ENCODE measurements at places on chromosomes 7 and 10.

DNA sequence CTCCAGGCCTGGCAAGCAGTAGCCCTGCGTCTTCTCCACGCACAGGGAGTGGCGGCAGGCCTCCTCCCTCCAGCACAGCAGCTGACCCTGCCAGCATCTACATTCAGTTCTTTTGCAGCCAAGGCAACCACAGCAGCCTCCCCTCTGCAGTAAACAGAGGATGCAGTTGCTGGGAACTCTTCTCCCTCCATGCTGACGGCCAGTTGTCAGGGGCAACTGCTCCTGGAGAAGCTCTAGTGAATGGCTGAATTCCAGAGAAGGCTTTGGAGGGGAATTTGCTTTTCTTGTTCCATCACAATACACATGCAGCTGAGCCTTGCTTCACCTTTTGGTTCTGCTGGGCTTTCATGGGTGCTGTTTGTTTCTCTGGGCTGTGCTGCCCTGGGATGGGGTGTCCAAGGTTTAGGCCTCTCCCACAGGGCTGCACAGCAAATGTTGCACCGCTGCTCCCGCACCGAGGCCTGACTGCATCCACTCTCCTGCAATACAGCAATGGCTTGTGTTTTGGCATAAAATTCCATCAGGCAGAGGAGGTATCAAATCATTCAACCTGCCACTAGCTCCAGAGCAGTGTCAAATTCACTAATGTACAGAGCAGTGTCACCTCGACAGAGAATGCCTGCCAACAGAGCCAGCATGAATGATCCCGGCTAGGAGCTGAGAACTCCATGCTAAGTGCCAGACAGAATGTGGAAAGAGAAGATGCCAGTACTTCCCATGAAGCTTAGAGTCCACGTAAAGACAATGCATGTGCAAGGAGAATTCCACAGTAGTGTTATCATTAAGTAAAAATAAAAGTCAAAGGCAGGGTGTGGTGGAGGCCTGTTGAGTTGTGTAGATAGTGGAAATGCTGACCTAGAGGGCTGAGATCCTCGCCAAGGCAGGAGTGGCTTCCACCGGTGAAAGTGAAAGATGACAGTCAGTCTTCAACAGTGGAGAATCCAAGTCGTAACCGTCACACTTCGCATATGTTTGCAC, 399.6 kb downstream of the DPP6 start:
- DNase-seq = no peak

DNA sequence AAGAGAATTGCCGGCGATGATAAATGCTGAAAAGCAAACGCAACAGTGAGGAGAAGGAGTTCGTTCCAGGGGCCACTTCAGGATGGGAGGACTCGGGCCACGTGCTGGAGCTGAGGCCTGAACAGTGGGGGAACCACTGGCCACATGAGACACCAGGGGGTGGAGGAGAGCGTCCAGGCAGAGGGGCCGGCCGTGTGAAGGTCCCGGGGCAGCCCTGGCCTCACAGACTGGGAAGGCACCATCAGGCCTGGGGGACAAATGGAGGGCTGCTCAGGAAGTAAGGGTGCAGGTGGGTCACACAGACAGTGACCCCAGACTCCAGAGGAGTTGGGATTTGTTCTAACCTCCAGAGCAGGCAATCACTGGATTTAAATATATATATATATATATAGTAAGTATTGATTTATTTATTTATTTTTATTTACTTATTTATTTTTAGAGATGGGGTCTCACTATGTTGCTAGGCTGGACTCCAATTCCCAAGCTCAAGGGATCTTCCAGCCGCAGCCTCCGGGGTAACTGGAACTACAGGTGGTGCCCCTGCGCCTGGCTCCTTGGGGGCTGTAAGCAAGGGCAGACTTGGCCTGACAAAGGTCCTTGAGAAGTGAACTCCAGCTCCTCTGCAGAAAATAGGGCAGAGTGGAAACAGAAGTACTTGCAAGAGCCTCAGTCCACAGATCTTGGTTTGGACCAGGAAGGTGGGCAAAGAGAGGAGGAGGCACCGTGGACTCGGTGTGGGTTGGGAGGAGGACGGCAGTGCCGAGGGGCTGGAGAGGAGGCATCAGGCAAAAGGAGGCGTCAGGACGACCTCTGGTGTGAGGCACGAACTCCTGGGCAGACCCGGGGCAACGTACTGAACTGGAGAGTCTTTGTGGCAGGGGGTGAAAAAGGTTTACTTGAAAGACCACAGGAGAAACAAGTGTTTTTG, 57.3 kb downstream of the TCERG1L start:
- DNase-seq = no peak

DNA sequence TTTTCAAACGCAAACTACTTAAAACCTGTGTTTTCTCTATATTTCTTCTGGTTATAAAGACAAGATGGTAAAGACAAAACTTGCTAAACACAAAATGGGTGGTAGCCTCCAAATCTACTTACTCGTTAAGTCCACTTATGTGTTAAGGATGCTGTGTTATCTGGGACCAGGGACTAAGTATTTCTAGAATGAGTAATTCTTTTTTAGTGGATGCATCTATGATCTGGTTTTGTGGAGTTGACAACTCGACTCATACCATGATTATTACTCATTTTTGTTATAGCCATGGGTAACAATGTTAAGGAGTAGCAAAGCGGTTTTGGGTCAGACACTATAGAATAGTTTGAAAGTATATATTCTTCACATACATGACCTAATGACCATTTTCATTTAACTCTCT, 239.5 kb upstream of the FOXP2 start:
- no peak for DNase-seq

DNA sequence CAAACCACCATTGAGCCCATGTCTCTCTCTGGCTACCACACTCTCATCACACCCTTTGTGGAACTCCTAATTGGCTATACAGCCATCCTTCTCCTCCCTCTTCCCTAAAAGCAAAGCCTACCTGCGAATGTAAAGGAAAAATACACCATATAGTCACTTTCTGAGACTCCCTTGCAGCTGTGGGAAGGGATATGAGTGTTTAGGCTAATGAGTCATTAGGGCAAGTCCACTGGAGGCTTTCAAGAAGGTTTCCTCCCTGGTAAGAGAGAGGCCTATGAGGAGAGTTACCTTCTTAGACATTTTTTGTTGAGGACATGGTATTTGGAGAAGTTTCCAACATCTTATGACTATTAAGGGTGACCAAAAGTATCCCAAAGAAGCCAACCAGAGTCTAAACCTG, 4.1 kb upstream of the TMEM243 start:
- no peak for DNase-seq

DNA sequence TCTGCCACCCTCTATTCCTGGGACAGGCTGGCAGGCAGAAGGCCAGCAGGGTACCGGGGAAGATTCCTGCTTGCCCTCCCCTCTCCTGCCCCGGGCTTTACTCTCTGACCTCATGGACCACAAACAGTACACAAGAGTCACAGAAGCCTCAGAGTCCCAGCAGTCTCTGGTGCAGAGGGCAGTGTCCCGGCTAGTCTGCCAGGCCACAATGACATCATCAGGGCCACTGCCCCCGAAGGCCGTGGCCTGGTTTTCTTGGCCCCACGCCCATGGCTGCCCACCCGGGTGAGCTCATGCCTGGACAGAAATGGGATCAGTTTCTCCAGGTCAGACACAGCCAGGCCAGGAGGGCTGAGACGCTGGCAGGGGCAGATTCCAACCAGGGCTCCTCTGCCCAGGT, 91.9 kb downstream of the MYL10 start:
- no peak for DNase-seq

- DNase-seq = no peak
Observed at GRCh38 chr7:55018361-55019190, at the start of gene EGFR. TSS of gene EGFR (plus strand) at chr7:55019017. CDS start at chr7:55019278, 261 bp downstream.

DNA sequence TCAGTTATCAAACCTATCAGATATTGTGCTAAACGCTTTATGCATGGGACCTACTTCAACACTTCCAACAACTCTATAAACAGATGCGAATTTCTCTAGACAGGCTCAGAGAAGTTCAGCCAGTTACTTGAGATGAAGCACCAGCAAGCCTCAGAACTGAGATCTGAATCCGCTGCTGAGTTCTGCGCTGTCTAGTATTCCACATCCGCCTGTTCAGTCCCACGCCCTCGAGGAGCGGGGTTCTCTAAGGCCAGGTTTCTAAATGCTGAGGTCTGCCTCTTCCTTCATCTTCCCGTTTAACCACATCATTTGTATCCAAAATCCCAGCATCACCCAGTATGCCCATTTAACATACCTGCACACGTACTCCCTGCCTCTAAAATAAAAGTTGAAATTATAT, 297.8 kb upstream of the ZNF32 start:
- DNase-seq = no peak

GRCh38 chr7:12146813-12147212, 64.3 kb upstream of the TMEM106B start:
- no peak for DNase-seq

GRCh38 chr7:90766814-90767564, 170.9 kb downstream of the CDK14 start:
- no peak for DNase-seq

DNA sequence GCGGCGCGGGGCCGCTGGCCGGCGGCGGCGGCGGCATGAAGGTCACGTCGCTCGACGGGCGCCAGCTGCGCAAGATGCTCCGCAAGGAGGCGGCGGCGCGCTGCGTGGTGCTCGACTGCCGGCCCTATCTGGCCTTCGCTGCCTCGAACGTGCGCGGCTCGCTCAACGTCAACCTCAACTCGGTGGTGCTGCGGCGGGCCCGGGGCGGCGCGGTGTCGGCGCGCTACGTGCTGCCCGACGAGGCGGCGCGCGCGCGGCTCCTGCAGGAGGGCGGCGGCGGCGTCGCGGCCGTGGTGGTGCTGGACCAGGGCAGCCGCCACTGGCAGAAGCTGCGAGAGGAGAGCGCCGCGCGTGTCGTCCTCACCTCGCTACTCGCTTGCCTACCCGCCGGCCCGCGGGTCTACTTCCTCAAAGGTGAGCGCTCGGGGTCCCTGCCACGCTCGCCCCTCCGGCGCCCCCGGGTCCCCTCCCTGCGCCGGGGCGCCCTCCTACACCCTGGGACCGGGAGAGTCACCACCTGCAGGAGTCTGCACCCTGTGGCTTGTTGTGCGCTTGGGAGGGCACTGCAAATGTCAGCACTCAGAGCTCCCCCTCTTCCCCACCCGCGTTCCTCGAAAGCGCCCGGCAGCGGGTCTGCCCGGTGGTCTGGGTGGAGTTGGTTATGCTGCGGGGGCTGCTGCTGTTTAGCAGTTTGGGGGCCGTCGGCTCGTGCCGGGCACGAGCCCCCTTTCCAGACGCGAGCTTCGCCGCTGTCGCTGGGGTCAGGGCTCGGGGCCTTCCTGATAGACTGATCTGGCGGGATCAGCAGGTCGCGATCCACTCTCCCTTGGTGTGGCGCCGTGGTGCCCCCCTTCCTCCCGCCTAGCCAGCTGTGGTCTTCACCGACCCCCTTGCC, 627 bp downstream of the DUSP5 start:
- DNase-seq = no peak

DNA sequence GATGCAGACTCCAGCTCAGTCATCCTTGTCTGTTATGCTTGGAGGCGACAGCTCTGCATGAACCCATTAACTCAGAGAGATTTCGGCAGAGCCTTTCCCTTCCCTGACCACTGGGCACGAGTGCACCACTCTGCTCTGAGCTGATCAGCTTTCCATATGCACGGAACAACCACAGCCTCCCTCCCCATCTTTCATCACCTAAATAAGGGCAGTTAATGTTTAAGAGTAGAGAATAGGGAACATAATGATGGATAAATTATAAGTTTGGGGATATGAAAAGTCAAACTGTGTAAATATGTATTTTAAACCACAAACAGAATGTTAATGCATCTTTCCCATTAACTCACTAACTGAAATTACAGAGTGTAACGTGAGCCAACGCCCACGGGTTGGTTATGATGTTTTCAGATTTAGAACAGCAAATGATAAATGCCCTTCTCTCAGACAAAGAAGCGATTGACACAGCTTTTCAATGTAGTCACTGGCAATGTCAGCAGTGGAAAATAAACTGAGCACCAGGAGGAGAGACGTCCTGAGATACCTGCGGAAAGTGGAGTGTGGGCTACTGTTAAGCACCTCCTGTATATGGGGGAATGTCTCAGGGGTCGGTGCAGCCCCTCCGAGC, 658.2 kb downstream of the LRMDA start:
- DNase-seq = no peak

DNA sequence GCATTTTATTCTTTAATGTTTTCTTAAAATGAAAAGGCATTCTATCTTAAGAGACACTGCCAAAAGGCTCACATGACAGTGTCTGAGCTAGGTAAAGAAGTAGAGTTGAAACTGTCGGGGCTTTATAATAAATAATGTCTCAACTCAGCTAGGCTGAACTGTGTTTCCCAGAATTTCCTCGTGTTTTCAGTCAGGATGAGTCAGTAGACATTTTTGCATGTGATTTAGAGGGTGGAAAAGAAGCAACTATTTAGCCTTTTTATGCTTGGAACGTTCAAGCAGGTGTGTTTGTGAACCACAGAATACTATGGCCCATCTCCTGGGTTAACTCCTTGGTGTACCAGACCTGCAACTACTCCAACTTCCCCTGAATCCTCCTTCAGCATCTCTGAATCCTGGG, 23.4 kb upstream of the LIPA start:
- no peak for DNase-seq

GRCh38 chr10:60200012-60200681, 189.5 kb downstream of the ANK3 start:
- DNase-seq = no peak

GRCh38 chr7:19537942-19538401, 170.9 kb downstream of the POLR1F start:
- DNase-seq = peak; percentile 68

GRCh38 chr10:106877574-106877973, 286.9 kb downstream of the SORCS1 start:
- DNase-seq = no peak

GRCh38 chr10:117421985-117422384, 46.7 kb upstream of the PDZD8 start:
- DNase-seq = no peak

DNA sequence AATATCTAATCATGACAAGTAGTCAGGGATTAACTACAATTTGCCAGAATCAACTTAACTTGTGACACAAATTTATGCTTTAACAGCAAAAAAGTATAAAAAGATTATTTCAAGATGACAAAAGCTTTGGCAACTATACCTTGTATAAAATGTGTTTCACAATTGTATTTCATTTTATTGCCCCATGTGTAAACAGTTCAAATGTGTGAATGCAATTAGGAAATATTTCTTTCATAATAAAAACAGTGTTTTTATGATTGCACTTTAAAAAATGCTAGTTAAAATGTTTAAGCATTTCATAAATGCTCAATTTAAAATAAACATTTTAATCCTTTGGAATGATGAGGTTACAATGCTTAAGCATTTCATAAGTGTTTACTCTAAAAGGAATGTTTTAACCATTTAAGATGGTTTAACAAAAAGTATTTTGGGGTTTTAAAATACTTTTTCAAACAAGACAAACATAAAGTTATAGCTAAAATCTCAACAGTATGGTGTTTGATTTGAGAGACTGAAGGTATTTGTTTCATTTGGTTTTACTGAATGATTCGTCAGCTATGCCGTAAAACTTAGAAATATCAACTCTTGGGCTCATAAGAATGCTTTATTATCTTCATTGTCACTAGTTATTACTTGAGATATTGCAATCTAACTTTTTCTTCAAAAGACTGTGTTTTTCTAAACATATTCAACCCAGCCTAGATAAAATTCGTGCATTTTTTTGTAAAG, 50.1 kb downstream of the SFTPD start:
- DNase-seq = no peak

All from NCI-H187 treated with DMSO at 0.1 percent for 48 hours (cell line).